ENCODE measurements at places on chromosomes 12 and 14. TPM values are rescaled to one million over a fixed set of nuclear protein-coding genes. Genes with fewer than 3 reads are reported as not detected.

DNA sequence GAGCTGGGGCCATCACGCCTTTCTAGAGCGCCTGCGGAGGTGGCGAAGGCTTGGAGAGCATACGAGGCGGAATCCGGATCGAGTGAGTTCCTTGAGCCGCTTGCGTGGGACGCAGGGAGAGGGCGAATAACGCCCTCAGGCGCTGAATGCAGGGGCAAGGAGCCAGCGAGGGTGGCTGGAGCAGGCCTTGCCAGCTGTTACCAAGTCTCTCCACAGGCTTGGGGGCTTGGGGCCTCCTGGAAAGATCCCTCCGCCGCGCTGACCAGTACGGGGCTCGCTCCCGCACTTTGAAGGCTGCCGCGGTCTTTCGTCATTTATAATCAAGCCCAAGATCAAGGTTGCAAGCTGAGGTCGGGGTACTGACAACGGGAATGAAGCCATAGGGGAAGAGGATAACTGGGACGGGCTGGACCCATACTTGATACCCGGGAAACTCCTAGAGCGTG, 1.2 kb downstream of the FLRT2 start:
- peak; percentile 44 for DNase-seq

GRCh38 chr12:57215065-57215464, 1.5 kb upstream of the NXPH4 start:
- DNase-seq: no peak

- DNase-seq: peak; percentile 89
These were observed 66.2 kb upstream of the PTGR2 start for GRCh38 chr14:73785336-73785833.

DNA sequence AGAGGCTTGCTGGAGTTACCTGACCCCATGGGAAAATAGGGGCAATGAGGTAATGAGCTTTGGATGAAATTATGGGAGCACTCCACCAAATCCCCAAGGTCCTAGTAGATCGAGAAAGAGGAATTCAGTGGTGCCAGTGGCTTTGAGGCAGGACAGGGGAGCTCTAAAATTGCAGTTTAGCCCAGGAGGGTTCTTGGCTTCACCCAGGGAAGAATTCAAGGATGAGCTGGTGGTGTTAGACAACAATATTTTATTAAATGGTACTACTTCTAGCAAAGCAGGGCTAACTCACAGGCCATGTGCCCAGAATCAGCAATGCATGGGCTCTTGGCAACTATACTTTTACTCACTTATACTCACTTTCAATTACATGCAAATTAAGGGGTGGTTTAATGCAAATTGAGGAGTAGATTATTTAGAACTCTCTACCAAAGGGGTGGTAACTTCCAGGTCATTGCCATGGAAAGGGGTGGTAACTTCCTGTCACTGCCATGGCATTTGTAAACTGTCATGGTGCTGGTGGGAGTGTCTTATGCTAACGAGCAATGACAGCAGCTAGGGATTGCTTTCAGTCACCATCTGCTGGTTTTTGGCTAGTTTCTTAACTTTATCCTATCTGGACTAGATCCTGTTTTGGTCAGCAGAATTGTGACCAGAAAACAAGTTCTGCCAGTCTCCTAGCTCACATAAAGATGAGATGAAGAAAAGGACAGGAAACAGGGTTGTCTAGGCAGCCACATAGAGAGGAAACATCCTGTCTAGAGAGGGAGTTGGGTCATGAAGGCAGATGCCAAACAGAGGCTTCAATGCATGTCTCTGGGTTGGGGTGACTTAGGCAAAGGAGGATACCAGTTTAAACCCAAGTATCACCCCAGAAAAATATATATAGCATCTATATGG, 64.7 kb downstream of the ZNF641 start:
- peak; percentile 21 for DNase-seq

Gene TAS2R9
- not detected for total RNA-seq

- peak; percentile 94 for DNase-seq
These were observed 14.1 kb upstream of the TMEM119 start for GRCh38 chr12:108611884-108612415.

Gene ETNK1
- total RNA-seq: 38.5 TPM

Gene OTX2
- 2.5 TPM for total RNA-seq

Gene DHRS2
- 7.6 TPM for total RNA-seq

DNA sequence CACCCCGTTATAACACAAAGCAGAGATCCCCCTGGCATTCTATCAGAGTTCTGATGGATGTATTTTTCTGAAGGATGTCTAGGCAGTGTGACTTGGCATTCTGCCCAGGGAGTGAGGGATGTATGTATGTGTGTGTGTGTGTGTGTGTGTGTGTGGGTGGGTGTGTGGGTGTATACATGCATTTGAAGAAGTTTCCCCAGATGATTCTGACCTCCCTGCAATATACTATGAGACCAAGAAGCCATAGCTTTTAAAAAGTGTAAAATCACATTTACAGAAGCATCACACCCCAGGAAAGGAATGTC, 59.7 kb upstream of the NAP1L1 start:
- DNase-seq: peak; percentile 35

Gene IL23A
- 1.1 TPM for total RNA-seq

DNA sequence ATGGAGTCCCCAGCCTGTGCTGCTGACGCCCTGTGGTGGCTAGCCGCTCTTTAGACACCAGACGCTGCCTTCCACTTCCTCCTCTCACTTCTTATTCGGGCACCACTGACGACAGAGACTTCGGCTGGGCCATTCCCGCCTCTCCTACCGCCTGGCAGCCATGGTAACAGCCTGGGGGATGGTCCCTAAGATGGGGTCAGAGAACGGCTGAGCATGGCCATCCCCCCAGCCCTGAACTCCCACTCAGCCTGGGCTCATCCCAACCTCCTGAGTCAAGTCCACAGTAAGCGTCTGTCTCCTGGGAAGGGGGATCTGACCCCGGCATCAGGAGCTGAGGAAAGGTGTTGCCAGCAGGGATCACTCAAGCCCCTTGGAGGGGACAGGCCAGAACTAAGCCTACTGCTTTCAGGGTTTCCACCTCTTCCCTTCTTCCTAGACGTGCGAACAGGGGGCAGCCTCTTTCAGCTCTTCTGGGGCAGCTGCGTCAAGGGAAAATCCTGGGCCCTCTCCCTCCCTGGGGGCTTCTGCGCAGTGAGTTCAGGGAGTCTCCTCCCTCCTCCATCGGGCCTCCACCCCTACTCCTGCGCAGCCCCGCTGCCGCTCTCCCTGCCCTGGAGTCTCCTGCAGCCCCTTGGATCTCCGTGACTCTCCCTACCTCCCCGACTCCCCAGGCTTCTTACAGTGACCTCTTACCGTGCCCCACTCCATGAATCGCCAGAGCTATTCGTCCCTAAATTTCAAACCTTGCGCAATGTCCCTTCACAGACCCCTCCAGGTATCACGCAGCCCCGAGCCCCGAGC, 643 bp upstream of the TAMALIN start:
- no peak for DNase-seq

DNA sequence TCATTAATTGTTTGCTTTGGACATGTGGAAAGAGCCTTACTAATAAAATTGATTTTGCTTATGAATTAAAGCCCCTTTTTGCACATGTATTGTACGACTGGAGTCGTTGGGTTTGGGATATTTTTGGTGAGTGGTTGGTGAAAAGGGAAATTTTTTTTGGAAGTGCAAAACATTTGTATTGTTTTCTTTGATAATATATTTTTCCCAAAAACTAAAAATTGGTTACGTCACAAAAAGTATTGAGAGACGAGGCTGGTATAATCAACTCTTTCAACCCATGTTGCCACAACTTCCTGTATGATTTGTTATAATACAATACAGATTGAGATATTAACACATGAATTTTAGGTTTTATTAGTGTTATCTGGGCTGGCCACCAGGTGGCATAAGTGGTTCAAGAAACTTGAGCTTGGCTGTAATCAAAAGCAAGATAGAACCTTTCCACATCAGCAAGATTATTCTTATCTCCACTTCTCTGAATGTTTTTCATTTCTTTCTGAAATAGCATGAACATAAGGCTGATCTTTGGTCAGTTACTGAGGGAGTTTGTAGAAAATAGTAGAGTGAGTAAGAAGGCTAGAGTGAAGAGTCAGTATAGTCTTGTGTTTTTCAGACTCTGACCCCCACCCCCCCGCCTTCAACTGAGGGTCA, 8.7 kb downstream of the NGDN start:
- peak; percentile 52 for DNase-seq

Gene SERPINA10
- total RNA-seq: not detected

DNA sequence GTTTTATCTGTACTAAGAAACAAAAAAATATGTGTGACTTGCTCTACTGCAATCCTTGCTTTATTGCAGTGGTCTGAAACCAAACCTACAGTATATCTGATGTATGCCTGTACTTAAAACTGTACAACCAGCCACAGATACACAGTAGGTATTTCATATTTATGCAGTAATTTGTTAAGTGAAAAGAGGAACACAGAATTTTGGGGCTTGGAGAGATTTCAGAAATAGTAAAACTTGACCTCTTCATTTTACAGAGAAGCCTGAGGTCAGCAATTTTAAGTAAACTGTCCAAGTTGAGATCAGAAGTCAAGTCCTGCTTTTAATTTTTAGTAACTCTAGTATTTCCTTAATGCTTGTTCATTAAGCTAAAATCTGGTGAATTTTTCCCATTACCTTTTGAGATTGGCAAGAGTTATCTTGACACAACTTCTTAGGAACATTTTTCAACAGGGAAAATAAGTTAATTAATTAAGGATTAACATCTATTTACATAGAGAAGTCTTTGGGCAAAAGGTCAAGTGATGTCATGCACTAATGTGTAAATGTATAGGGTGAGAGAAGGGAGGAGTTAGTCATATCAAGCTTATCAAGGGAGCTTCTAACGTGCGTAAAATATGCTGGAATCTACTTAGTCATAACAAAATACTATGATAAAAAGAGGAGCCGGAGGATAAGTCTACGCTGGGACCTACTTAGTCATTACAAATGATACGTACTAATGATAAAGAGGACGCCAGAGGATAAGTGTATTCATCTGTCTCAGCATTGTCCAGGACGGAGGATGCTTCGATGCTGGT, 66.0 kb upstream of the GTF2A1 start:
- DNase-seq: no peak

Gene C1QL4
- total RNA-seq: 0.06 TPM

Gene GALNT16
- total RNA-seq: 1.7 TPM

Gene PPP1R1A
- not detected for total RNA-seq

GRCh38 chr14:77342726-77343397, 22.0 kb downstream of the GSTZ1 start:
- DNase-seq: no peak

DNA sequence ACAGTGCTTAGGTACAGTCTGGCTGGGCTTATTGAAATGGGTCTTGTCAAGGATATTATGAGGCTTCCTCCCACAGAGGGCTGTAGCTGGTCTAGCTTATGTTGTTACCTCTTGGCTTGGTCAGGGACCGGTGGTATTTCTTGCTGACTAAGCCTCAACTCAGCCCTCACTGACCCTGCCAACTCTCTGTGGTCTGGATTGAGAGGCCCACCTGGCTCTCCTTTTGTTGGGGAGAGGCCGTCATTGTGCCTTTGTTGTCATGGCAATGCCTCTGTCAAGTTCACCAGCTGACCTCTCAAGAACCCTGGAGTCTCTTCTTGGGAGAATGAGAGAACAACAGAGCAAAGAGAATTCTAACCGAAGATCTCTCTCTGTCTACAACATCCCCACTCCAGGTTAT, 245.6 kb upstream of the NPAS3 start:
- DNase-seq: peak; percentile 82

Gene E2F7
- 19.9 TPM for total RNA-seq

DNA sequence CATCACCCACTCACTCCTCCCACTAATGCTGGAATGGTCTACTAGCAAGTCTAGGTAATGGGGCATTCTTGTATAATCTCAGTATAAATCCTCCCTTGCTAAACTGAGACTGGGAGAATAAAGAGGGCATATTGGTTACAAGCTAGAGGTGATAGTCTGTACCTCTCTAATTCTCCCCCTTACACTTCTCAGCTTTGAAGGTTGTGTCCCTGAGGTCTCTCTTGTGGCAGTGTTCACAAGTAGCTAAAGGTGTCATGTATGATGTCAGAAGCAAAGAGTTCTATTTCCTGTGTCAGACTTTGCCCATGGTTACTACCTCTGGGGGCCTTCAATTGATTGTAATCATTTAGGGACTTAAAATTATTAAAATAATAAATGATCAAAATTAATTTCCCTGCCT, 26.6 kb upstream of the CCDC196 start:
- DNase-seq: no peak

DNA sequence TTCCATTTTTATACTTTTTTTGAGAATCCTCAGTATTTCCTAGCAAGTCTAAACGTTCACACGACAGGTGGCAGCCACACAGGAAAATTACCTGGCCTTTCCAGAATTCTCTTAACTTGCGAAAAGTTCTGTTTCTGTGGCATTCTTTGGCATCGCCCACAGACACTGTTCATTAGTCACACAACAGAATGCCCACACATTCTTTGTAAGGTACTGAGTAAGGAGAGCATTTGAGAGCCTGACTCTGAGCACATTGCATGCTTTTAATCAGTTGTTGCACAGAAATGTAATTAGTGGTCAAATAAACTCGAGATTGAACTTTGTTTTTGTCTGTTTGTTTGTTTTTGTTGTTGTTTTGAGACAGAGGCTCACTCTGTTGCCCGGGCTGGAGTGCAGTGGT, 52.4 kb downstream of the LMNTD1 start:
- DNase-seq: no peak

- DNase-seq: peak; percentile 80
These were observed 51.2 kb downstream of the SLC2A13 start for GRCh38 chr12:40054555-40055227.

- peak; percentile 67 for DNase-seq
These were observed 118.3 kb upstream of the SLC38A4 start for GRCh38 chr12:46944088-46944487.

DNA sequence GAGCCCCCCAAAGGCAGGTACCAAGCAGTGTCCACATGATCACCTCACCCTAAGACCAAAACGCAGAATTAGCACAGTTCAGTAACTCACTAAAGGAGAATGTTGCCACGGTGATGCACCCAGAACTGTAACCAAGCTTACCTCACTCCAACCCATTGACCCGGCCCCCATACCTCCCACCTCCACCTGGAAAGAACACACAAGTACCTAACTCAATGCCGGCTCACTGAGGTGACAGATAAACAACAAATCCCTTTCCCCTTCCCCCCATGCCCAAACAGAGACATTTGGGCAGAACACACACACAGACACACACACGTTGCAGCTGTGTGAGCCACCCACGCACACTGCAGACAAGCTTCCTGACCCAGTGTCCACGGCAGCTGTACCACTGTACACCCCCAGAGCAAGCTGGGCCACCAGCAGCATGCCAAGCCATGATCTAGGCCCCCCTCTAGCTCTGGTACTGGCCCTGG, 1.3 kb downstream of the RAPGEF3 start:
- no peak for DNase-seq

DNA sequence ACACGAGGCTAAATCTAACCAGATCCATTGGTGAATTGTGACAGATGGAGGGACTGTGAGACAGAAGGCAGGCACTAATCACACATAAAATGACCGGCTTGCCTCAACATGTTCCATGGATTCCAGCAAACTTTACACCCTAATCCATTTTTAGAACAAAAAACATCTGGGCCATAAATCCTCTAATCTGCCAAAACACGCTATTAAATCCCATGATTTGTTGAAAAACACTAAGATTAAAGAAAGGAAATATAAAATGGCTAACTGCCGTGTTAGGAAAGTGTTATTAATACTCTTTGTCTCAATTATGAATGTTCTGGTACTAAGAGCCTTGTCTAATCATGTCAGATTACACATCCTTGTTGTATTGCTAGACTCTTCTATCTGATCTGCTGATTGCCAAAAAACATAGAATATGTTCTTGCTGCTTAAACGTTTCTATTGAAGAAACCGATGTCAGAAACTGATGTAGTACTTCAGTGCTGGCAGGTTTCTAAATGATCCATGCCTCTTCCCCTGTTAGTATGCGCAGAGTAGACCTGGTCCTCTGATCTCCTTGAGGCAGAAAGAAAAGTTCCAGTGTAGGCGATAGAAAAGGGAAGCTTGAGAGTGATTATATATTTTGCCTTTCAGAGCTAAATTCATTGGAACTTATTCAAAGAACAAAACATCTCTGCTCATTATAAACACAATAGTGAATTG, 384.9 kb downstream of the SOX5 start:
- DNase-seq: no peak

Measured in Daoy (cell line).